IPS-NIHi11 (cell line): ENCODE measurements at places on chromosomes 5 and 9.

- DNase-seq: no peak
Observed at GRCh38 chr5:151469992-151470391, 22.6 kb downstream of the SLC36A1 start.

- no peak for DNase-seq
Observed at GRCh38 chr9:111874500-111874899, 22.1 kb upstream of the UGCG start.

- no peak for DNase-seq
Observed at GRCh38 chr9:123926941-123927340, 3.0 kb downstream of the DENND1A start.

GRCh38 chr5:100553209-100553608 lies 18.0 kb downstream of the FAM174A start:
- no peak for DNase-seq

DNA sequence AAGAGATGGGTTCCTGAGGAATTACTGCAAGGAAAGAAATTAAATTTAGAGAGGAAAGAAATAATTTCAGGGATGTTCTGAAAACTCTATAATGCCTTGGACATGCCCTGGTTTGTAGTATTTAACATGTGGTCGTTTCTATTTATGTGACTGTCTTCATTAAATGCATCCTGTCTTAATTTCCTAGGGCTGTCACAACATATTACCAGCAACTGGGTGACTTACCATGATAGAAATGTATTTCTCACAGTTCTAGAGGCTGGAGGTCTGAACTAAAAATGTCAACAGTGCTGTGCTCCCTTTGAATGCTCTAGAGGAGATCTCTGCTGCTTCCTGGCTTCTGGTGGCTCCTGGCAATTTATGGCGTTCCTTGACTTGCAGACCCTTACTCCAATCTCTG lies 287.7 kb downstream of the FBXL7 start:
- DNase-seq: no peak

GRCh38 chr5:149750596-149750995 lies 20.5 kb downstream of the PPARGC1B start:
- no peak for DNase-seq
